ENCODE measurements at places on chromosomes 11 and 22.

DNA sequence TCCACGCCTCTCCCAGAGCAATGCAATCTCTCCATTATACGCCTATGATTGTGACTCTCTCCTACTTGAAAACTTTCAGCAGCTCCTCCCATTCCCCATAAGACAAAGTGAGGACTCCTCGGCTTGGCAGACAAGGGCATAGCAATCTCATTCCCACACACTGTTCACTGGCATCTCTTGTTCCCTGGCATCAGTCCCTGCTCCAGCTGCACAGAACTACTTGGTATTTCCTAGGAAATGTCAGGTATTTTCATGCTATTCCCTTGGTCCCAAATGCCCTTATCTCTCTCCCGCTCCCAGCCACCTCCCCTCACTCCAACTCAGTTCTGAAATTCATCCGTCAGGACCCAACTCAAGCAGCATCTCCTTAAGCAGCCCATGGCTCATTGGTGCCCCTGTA, 28.4 kb downstream of the TMPRSS5 start:
- no peak for DNase-seq

- no peak for DNase-seq
These were observed 66.9 kb downstream of the KCNQ1 start for GRCh38 chr11:2511421-2512369.

- no peak for DNase-seq
These were observed 419 bp downstream of the ANKRD54 start for GRCh38 chr22:37843741-37844089.

DNA sequence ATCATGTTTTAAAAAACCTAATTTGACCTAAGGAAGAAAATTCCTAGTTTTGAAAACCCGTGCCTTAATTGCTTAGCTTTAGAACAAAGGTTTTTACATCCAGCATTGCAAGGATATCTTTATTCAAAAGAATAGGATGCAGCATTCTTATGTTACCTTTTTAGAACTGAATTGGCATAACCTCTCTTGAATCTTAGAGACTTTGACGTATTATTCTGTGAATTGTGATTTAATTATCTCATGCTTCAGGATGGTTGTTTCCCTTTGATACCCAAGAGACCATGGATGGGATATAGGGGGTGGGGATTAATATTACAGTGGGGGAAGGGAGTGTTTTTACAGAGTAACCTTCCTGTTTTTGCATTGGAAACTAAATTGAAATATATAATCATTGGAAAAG, 49.4 kb downstream of the ARHGEF12 start:
- no peak for DNase-seq

GRCh38 chr11:2402890-2403645, 2.5 kb downstream of the TSSC4 start:
- DNase-seq, result no peak

DNA sequence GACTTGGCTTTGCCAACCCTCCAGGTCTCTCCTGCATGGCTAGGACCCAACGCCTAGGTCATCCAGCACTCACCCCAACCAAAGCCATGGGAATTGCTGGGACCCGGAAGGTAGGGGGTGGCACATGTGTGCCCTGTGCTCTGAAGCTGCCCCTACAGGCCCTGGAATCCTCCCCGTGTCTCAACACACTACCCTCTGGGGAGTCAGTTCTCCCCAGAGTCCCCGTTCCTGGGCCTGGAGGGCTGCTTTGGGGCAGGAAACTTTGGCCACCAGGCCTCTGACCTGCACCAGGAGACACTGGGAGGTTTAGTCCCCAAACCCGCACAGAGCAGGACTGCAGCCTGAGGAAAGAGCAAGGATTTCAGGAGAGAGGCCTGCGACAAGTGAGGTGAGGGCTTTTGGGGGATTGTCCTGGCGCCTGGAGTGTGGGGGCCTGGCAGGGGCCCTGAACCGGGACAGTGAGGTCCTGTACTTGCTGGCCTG, 495 bp upstream of the IFITM1 start:
- no peak for DNase-seq

GRCh38 chr11:58730507-58731089, 1.1 kb downstream of the GLYAT start:
- DNase-seq, result no peak

- no peak for DNase-seq
These were observed 36.0 kb upstream of the MYH9 start for GRCh38 chr22:36423461-36424404.

DNA sequence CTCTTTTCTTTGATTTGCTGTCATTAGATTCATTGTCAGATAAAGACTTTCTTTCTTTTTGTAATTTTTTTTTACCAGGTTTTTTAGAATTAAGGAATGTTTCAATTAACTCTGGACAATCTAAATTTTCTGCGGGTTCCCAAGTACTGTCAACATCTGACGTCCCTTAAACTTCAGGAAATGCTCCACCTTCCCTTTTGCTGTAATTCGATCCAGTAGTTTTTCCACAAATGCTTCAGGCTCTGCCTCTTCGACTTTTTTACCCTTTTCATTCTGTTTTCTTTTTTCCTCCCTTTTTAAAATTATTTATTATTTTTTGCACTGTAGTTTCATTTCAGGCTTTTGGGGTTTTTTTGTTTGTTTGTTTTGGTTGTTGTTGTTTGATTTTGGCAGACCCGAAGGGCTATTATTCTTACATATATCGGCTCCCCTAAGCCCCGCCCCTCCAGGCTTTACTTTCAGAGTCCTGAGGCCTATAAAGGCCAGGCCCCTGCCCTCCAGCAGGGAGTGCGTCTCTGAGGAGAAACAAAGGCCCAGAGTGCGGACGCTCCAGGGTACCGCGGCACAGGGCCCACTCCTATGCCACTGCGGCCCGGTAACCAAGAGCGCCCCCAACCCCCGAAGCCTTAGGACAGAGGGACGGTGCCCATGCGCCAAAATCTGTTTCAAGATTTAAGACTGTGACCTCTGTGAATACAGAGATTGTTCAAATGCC, 116.4 kb downstream of the TYR start:
- DNase-seq, result no peak

DNA sequence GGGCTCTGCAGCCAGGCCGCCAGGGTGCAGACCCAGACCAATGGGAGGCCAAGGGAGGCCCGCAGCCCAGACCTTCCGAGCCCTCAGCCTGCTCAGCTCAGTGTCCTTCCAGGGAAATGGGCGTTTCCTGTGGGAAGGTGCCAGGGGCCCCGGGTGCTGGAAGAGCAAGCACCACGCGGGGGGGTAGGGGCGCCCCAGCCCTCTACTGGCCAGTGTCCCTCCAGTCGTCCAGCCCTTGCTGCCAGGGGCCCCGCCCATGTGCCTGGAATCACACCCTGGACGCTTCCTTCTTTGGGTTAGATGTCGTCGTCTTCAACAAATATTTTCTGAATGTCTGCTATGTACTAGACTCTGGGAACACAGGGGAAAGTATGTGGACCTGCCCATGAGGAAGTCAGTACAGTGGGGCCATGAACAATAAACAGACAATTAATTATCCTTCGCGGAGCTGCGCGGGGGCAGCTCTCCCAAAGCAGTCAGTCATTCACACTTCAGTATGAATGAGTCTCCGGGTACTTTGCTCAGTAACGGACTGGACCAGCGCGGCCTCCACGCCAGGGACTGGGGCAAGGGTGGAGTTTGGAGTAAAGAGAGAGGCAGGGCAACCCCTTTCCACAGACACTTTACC, 60.2 kb downstream of the CDKN1C start:
- DNase-seq, result no peak

DNA sequence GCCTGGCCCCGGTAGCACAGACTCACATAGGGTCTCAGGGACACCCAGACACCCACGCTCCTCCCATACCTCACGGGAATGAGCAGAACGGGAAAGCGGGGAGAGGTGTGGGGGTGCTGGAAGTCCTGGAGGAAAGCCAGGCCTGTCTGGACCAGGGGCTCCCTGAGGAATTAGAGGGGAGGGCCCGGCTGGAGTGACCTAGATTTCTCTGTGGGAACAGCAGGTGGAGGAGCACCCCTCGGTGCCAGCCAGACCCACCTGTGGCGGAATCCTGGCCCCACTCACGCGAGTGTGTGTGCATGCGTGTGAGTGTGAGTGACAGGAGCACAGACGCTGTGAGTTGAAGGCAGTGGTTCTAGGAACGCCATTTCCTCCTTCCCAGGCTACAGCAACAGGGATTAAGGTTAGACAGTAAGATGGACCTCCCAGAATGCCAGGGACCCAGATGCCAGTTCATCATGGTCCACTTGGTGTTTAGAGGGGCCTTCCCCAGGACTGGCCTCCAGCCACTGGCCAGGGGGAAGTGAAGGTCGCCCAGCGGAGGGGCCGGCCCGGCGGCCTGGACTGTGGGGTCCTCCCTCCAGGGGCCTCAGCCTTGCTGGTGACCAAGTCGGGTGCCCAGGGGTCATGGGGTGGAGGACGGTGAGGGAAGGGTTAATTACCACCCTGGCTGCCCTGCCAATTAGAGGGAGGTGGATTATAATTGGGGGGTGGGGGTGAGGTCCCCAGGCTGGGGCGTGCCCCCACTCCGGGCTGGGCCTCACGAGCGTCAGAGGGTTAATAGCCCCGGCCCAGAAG, 1.0 kb downstream of the PKP3 start:
- no peak for DNase-seq

GRCh38 chr11:111785886-111786412, 19.8 kb upstream of the PPP2R1B start:
- DNase-seq, result no peak

GRCh38 chr11:120712881-120713280, 201.3 kb downstream of the GRIK4 start:
- no peak for DNase-seq

- DNase-seq, result no peak
These were observed 7.3 kb downstream of the DEAF1 start for GRCh38 chr11:687751-688150.

- DNase-seq, result no peak
These were observed 33.2 kb upstream of the FBLN1 start for GRCh38 chr22:45469281-45470073.

GRCh38 chr11:59009661-59010060, 70.4 kb downstream of the GLYATL1 start:
- no peak for DNase-seq

- no peak for DNase-seq
These were observed 15.8 kb upstream of the SYN3 start for GRCh38 chr22:33073989-33074418.

DNA sequence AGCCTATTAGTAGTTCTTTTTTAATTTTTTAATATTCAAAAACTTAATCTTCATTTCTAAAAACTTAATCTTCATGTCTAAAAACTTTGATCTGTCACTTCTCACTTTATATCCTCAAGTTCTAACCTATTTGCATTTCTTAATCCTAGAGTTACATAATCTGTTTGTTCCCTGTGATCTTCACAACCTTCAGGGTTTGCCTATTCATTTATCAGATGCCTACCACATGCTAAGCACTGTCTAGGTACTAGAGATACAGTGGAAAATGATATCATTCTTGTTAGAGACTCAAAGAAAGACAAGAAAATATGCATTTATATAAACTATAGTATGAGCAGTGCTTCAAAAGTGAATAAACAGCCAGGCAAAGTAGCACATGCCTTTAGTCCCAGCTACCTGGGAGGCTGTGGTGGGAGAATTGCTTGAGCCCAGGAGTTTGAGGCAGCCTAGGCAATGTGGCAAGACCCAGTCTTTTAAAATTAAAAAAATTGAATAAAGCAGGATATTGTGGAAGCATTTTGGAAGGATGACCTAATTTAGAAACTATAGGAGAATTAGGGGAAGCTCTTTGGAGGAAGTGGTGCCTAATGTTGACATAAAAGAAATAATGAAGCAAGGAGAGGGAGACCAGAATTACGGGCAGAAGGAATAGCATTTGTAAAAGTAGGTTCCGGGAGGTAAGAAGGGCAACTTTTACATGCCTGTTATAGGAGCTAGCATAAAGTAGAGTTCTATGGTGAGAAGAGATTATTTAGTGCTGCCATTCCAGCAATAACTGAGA, 54.4 kb upstream of the GRK2 start:
- no peak for DNase-seq

DNA sequence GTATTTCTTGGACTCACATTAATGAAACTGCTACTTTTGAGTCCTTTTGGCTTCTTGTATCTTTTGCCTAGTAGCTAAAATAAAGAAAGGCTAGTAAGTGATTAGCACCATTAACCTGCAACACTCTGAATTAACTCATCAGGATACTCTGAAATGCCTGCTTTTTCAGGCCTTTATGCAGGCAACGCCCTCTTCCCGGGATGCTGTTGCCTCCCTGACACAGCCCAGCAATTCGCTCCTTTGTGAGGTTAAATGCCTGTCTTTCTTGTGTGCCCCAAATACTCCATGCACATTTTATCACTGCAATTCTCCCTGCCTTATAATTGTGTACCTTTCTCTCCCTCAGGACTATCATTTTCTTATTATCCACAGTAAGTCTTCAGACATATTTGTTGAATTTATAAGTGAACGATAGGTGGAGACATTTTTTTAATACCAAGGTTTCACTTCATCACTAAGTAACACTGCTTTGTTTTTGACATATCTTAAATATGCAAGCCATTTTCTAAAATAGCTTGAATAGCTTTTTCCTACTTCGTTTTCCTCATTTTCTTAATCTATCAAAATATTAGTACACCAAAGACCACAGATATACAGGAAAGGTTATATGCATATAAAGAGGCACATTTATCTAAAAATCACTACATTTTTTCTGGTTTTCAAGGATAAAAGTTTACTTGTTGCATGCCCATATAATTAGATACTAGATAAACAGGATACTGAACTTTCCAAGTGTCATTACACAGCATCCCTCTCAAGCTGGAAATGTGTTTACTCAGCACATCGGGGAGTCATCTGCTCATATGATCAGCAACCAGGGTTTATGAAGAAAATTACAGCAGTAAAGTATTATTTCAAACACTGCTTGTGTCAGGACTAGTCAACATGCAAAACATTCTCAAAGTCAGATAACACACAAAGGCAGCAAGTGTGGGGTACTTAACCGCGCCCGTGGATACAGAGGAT, 48.5 kb upstream of the DDI1 start:
- DNase-seq, result no peak

DNA sequence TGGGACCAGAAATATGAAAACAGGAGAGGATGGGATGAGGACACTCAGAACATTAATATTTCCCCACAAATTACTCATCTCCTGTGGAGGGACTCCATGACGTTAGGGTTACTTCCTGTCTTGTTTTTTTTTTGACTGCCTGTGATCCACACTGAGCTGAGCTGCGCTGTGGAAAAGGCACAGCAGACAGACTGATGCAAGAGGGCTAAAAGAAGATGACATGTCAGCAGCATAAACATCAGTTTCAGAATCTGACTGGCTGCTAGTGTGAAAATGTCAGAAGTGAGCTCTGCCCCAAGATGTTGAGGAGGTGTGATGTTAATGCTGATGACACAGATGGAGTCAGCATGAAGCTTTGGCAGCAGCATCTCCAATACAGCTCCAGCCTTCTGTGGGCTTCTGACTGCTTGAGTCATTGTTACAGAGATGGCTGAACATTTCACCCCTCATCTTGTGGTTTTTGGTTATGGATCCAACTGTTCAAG, 286.8 kb downstream of the BLID start:
- peak; percentile 12 for DNase-seq

DNA sequence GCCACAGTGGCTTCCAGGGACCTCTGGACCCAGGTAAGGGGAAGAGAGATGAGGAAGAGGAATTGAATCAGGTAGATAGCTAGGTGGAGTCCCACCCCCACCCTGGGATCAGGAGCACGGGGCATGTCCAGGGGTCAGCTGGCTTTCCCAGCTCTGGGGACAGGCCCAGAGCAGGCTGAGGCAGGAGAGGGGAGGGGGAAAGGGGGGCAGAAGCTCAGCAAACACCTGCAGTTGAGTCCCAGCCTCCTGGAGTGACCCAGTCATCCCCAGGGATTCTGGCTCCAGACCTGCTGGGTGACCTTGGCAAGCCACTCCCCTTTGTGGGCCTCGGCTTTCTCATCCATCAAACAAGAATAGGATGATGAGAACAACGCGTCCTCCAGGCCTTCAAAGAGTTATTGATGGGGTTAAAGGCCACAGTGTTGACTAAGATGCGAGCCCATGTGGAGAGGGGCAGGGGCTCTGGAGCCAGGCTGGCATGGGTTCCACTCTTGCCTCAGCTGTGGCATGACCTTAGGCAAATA, 16.0 kb downstream of the STARD10 start:
- no peak for DNase-seq

GRCh38 chr22:46714550-46714949, 23.5 kb downstream of the CERK start:
- no peak for DNase-seq

Data from ascending aorta (tissue), 2 donors.